ENCODE measurements at places on chromosomes 4 and X.

DNA sequence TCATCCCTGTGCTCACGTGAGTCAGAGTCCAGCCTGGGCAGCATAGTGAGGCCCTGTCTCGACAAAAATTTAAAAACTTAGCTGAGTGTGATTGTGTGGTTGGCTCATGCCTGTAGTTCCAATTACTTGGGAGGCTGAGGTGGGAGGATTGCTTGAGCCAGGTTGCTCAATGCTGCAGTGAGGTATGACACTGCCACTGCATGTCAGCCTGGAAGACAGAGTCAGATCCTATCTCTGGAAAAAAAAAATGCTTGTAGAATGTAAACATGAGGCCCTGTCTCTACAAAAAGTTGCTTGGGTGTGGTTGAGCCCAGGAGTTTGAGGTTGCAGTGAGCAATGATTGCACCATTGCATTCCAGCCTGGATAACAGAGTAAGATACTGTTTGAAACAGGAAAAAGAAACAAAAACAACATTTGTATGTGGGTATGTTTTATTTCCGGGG is 11.3 kb upstream of the YTHDC1 start:
- DNase-seq = no peak

GRCh38 chr4:175540151-175540550 is 271.9 kb downstream of the GPM6A start:
- DNase-seq = no peak

DNA sequence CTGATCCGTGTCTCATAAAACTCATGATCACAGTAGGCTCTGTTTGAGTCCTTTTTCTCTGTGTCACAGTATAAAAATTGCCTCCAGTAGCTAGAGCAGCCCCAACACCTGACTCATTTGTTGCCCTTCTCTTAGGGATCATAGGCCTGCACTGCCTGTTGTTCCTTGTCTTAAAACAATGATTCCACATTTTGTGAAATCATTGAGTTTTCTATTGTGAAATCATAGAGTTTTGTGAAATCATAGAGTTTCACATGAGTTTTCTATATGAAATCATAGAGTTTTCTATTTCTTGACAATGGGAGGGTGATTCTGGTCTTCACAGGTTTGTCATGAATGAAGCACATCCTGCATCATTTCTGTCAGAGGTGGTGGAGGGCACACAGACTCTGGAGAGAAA is 239.9 kb downstream of the GASK1B start:
- no peak for DNase-seq

DNA sequence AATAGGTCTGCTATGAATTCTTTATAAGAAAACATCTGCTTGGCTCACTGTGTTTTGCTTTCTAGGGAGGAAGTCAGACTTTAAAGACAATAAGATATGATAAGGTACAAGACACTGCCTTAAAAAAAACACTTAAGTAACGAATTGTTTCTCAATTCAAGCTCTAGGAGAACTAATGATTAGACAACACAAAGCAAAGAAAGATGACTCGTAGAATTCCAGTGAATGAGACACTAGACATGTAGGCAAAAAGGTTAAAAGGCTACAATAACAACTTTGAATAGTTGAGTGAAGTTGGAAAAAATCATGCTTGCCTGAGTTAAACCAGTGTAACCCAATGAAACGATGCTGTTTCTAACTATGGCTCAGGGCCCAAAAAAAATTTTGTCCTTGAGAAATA is 344.4 kb upstream of the ACTRT1 start:
- no peak for DNase-seq

- no peak for DNase-seq
These were observed 24.2 kb upstream of the DCAF8L2 start for GRCh38 chrX:27565992-27566391.

- no peak for DNase-seq
These were observed 11.3 kb downstream of the RASSF6 start for GRCh38 chr4:73608689-73609594.

DNA sequence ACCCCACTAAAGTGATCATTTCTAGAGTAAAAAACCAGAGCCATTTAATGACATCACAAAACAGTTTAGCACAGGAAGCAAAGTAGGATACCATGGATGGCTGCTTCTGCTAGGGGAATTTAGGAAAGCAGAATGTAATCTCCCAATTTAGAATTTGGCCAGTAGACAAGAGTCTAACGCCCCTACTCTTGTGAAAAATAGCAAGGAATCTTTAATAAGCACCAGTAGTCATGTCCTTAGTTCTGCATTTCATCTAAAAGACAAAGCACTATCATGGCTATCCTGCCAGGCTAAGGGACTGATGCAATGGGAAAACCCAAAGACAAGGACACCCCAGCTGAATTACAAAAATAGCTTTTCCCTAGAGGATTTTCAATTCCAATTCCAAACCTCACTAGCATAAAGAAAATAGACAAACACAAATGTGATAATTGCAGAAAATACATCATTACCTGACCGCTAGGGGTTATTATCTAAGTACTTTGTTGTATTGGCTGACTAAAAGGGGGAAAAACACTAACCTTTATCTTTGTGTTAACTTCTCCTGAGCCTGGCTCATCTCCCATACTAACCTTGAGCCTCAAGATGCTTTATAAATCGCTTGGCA is 2.6 kb upstream of the AMMECR1 start:
- DNase-seq = no peak

- no peak for DNase-seq
These were observed 379.6 kb downstream of the ARHGAP24 start for GRCh38 chr4:85854546-85854945.

GRCh38 chr4:115090483-115091075 is 22.8 kb downstream of the NDST4 start:
- DNase-seq = no peak

GRCh38 chr4:152708361-152708760 is 28.6 kb upstream of the TMEM154 start:
- no peak for DNase-seq

- no peak for DNase-seq
These were observed 82.7 kb downstream of the MANBA start for GRCh38 chr4:102678107-102678506.

GRCh38 chrX:134713618-134714107 is 55.4 kb upstream of the PLAC1 start:
- no peak for DNase-seq

- DNase-seq = no peak
These were observed 561.5 kb downstream of the BCOR start for GRCh38 chrX:39536211-39536610.

DNA sequence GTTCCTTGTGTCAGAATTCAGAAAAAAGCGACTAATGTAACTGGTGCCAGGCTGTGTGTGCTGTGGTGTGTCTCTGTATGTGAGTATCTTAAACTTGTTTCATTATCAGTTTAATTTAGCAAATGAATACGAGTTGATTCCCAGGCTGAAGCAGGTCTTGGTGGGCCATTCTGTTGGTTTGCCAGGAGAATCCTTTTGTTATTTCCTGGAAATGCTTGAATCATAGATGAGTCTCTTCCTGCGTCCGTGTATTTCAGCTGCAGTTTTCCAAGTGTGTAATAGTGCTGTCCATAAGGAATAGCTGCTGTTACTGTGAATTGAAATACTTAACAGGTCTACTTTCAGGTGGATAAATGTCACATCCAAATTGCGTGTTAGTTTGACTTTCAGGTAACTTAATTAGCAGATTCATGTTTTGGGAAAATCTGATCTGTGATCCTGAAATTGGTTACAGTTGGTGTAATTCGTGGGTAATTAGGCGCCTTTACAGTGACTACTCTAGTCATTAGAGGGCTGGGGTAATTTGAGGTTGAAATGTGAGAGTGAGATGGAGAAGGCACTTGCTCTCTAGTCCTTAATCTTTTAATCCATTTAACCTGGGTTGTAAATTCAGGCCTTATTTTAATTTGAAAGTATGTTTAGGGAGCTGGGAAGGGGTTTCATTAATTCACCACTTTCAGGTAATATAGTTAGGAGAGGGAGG is 23.8 kb downstream of the TMEM131L start:
- DNase-seq = no peak

- no peak for DNase-seq
These were observed 325.5 kb upstream of the F9 start for GRCh38 chrX:139204898-139205667.

- no peak for DNase-seq
These were observed 32.9 kb downstream of the LONRF3 start for GRCh38 chrX:119007189-119007770.

DNA sequence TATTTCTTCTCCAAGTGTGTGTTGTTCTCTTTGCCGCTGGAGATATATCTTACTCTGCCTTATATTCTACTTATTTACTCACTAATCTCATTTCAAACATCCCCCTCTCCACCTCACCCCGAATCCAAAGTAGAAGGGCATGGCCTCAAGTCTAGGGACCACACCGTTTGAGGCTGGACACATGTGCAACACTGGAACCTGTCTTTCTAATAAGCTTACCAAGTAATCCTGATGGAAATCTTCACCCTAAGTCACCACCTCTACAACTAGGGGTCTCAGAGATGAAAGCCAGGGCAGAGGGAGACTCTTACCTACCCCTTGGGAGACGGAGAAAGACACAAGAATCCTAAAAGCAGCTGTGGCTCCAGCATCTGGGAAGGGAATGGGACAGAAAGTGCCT is 6.0 kb downstream of the PROM1 start:
- DNase-seq = no peak

- DNase-seq = no peak
These were observed 316.8 kb downstream of the NAF1 start for GRCh38 chr4:162849937-162850336.

DNA sequence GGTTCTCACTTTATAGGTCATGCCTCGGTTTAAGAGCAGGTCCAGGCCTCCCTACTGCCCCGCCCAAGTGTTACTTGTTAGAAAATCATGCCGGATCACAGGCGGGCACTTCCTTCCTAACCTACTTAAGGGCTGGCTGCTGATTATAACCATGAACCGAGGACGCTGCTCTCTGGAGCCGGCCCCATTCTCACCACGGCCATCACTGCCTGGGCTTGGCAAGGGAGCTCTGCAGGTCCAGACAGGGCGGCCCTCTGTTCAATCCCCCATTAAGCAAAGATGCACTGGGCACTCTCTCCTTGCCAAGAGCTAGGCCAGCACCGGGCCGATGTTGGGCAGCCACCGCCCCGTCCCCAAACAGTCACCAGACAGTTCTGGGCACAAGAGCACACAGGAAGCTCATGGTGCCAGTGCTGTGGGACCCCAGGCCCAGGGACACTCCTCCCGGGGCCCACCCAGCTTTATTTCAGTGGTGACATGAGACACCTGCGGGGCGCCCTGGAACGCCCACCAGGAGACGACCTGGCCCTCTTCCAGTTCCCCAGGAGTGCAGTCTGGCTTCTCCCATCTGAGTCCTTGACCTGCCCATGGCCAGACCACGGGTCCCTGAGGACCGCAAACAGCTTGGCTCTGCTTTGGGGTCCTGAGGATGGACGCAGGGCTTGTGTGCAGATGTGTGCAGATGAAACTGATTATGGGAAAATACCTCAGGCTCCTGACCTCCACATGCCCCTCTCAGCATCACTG is 44.0 kb downstream of the ABLIM2 start:
- DNase-seq = no peak

GRCh38 chrX:68464796-68465195 is 31.5 kb upstream of the OPHN1 start:
- DNase-seq = no peak

DNA sequence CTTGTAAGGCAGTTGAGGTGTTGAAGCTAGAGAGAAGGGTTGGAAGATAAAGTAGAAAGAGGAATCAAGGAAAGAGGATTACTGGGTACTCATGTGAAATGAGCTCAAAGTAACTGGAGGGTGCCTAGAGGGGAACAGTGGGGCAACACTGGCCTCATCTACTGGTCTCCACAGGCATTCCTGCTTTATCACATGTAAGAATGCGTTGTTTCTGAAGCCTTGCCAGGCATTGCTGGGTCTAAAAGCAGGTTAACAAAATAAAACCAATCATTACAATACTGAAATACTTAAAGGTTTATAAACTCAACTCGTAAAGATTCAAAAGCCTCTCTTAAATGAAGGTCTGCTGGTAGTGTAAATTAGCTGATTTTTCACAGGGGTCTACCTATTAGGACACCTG is 96.0 kb downstream of the FANCB start:
- DNase-seq = no peak

DNA sequence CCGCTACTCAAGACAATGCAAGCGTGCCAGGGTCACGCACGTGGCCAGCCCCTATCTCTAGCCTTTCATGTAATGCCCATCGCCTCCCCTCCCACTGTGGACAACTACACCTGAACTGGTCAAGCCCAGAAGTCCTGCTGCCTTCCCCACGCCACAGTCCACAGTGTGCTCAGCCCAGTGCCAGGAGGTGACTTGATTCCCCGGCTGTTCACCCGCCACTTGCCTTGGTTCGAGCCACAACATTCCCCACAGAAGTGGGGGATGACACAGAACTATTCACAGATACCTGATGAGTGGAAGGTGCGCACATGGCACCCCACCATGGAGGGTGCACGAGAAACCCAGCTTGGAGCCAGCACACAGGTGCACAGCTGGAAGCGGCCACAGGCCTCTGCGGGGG is 6.8 kb downstream of the ARHGAP4 start:
- DNase-seq = no peak

DNA sequence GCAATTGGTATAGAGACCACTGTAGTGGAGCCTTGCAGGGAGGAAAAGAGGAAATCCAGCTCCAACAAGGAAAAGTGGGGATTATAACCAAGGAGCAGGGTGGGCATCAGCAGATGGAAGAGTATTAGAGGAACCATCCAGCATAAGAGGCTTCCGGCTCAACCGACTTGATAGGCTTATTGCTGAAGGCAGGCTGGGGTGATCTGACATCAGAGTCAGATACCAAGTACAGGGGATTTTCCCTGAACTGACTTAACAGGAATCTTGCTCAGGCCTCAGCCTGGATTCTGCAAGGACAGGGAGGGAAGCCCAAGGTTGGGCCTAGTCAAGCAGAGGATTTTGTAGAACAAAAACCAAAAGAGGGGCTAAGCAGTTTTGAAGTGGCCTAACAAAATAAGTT is 129.6 kb downstream of the DCLK2 start:
- no peak for DNase-seq

GRCh38 chr4:143241892-143242291 is 57.2 kb downstream of the USP38 start:
- no peak for DNase-seq

GRCh38 chr4:128279624-128280225 is 7.9 kb downstream of the PGRMC2 start:
- DNase-seq = no peak

DNA sequence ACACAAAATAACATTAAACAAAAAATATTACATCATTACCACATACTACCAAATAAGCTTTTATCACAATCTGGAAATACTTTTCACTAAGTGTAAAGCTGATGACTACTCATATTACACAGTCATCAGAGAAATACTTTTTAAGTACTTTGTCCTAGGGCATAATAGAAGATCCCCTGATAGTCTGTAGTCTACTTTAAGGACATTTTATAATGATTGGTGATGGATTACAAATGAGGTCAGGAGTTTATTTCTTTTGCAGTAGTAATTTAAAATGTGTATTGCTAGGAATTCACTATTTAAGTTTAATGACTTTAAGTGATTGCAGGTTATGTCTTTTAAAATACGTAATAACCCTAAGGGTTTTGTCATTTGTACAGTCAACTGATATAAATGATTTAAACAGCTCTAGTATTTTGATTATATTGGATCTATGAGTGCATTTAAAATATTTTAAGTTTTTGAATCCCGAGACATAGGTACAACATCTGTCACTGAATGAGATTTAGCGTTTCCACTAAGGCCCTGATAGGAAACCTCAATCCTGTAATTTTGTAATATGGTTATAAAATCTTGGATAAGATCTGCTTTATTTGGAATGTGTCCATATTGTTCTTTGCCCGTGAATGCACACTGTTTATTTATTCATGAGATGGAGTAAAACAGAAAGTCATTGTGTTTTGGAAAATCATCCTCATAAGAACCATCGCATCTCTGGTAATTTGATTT is 189.5 kb downstream of the ARAP2 start:
- no peak for DNase-seq
